ENCODE measurements at places on chromosomes 13 and 19.
A peak's percentile ranks its signal among the peaks of the same experiment; 100 is the strongest.

DNA sequence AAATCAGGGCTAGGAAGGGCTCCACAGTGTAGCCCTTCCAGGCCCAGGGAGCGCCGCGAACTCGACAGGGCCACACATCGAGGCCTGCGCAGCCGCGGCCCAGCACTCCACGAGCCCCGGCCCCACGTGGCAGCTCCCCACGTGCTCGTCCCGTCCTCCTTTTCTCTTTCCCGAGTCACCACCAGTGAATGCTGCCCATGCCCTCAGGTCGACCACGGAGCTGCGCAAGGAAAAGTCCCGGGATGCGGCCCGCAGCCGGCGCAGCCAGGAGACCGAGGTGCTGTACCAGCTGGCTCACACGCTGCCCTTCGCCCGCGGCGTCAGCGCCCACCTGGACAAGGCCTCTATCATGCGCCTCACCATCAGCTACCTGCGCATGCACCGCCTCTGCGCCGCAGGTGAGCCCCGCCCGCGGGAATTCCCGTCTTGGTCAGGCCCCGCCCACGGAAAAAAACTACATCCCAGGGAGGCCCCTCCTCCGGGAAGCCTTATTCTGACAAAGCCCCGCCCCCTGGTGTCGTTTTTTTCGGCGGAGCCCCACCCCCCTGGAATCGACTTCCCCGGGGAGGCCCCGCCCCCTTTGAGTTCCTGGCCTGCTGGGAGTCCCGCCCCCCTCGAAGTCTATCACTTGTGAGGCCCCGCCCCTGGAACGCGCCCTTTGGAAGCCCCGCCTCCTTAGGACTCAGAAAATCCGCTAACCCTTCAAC is 7.0 kb downstream of the HIF3A start:
- no peak for DNase-seq

DNA sequence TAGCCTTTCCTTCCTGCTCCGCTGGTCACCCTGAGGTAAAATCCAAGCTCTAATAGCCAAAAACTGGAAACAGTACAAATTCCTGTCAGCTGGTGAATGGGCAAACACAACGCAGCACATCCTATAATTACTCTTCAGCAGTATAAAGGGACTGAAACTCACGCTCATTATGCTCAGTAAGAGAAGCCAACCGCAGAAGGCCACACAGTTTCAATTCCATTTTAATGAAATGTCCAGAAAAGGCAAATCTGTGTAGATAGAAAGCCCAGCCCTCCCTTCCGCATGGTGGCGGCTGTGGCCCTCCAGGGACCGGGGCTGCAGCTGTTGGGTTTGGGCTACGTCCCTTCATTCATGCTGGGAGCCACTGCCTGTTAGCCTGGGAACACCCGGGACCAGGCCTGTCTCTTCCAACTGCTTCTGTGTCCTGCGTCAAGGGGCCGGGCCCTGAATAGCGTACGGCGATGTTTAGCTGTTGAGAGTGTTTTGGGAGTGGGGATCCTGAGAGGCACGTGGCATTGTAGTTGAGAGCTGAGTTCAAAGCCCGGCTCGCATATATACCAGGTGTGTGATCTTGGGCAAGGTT is 23.5 kb downstream of the NKPD1 start:
- no peak for DNase-seq

DNA sequence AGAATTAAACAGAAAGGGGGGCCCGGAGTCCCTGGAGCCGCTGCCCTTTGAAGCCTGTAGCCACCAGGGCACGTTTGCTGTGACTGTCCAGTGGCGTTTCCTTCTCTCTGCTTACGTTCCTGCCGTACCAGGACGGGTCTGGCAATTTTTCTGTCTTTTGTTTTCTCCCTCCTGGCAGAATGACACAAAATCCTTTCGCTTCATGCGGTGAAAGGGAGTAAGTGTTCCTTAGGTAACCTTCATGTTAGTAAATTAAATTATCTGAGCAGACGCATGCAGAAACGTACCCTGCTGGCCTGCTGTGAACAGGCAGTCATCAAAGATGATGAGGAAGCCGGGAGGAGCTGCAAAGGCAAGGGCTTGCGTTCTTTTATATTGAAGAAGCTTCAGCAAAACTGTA is 299.3 kb upstream of the ARGLU1 start:
- no peak for DNase-seq

- no peak for DNase-seq
Observed at GRCh38 chr19:652467-653389, 10.3 kb downstream of the RNF126 start.

GRCh38 chr13:24275041-24275440 is 34.3 kb upstream of the C1QTNF9 start:
- no peak for DNase-seq

GRCh38 chr13:40109351-40109844 is 453.9 kb downstream of the COG6 start:
- peak; percentile 72 for DNase-seq

DNA sequence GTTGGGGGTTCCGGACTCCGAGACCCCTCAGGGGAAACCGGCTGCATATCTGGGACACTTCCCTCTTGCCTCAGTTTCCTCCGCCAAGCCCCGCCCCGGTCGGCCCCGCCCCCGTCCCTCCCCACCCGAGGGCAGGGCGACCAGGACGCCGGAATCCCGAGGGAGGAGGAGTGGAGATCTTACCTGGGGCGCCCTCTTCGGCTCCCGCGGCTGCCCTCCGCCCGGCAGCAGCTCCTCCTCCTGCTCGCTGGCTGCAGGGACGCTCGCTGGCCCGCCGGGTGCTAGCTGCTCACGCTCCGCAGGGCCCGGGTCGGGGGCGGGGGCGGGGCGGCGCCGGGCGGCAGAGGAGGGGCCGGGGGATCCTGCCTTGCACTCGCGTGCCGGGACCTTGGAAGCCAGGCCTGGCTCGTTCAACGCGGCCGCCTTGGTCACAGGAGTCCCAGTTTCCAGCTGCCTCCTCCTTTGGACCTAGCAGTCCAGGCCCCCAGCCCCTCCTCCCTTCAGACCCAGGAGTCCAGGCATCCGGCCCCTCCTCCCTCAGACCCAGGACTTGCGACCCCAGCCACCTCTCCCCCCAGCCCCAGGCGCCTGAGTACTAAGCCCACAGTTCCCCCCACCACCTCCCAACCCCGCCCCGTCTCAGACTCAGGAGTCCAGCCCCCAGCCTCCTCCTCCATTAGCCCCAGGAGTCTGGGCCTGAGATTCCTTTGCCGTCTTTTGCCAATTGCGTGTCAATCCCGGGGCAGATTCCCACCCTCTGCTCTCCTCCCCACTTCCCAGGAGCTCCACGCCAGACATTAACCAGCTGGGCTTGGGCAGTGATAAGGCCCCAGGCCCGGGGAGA is at the start of gene NTF4:
Gene NTF4, minus strand, starts transcription at position 51 of the 844 bp plus-strand sequence. CDS start 2,821 bp downstream, outside the sequence.
- DNase-seq, result no peak
